ENCODE measurements at places on chromosomes 7 and 10.

GRCh38 chr7:7044806-7045205 lies 137.5 kb upstream of the C1GALT1 start:
- no peak for DNase-seq

DNA sequence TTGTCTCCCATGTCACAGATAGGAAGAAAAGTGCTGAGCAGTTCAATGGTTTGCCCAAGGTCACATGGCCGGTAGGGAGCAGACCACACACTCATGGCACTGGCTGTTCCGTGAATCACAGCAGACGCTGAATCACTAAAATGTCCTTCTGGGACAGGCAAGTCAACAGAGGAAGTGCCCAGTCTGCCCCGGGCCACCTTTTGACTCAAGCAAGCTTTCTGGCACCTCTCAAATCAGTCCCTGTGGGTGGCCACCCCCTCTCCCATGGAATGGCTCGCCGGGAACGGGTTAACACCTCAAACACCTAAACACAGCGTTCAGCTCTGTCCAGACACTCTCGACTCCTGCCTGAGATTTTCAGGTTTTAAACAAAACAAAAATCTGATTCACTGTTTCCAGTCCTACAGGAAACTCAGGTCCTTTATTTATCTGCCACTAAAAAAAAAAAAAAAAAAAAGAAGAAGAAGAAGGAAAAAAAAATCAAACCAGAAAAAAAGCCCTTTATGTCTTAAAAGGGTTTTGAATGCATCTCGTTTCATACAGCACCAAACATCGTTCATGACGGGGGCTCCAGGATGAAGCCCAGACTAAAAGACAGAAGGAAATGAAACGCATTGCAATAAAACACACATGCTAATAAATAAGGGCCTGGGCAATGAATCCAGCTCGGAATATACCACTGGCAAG lies 15.5 kb downstream of the CARD11 start:
- DNase-seq: no peak

DNA sequence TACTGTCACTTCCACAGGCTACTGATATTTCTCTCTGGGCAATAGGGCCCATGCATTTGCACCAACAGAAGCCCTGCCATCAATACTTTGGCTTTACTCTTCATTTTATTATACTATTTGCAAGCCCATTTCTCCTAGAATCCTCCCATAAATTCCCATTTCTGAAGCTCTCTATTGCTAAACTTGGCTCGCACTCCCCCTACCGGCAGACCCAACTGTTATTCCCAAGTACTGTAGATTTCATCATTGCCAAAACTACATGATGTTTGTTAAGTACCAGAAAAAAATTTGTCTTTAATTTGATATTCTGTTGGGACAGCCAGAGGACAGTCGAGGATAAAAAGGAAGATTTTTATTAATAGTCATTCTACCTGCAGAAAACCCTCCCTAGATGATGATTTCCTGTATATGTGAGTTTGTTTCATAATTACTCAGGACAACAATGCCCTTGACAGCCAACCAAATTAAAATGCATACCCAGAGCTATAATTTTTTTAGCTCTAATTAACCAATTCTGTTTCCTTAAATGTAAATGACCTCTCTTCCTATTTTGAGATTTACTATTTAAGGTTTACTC lies 298.6 kb downstream of the REEP3 start:
- peak; percentile 45 for DNase-seq

DNA sequence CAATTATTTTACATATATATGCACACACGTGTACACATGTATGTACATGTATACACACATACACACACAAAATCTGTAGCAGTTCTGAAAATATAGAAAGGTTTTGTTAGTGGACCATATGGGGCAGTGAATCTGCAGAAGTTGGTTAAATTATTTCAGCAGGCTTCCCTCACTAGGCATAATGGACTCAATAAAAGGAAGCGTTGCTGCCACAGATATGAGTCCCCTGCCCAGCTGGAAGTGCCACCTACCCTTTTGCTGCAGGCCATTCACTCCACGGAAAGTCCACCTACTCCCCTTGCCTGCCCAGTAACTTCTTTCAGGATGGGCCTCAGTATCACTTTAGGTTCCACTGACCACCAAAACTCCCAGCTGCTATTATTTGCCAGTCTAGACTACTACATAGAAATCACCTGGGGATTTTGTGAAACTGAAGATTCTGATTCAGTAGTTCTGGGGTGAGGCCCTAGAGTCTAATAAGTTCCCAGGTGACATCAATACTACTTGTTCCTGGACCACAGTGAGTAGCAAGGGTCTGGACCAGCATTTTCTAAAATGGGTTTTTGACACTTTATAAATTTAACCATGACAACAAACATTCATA lies 29.3 kb upstream of the CROT start:
- no peak for DNase-seq

- no peak for DNase-seq
Measured at GRCh38 chr10:79493806-79494205, 18.5 kb upstream of the EIF5AL1 start.

DNA sequence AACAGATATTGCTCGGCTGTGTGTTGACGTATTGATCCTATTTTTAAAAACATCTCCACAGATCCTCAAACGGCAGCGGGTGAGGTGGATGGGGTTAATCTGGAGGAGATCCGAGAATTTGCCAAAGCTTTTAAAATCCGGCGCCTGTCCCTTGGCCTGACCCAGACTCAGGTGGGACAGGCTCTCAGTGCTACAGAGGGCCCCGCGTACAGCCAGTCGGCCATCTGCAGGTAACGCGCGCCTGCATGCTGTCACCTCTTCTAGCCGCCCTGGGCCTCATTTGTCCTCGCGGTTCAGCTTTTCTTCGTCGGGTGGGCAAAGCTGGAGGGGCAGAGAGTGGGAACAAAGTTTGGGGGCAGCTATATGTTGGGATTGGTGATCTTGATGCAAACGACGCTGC lies 105.7 kb upstream of the YAE1 start:
- no peak for DNase-seq

DNA sequence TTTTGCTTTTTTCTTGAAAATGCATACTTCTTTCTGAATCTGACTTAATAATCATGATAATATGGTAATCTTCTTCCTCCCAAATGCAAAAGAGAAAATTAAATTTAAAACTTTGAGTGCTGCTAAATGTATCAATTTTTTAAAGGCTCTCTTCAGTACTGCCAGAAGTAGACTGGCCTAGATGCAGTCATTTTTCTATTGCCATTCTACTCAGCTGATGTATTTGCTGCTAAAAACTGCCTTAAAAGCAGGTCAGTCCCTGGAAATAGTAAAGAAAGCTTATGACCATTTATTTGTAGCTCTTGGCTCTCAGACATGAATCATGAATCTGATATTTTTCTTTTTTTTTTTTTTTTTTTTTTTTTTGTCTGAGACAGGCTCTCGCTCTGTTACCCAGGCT lies 28.5 kb downstream of the NAPEPLD start:
- DNase-seq: no peak

DNA sequence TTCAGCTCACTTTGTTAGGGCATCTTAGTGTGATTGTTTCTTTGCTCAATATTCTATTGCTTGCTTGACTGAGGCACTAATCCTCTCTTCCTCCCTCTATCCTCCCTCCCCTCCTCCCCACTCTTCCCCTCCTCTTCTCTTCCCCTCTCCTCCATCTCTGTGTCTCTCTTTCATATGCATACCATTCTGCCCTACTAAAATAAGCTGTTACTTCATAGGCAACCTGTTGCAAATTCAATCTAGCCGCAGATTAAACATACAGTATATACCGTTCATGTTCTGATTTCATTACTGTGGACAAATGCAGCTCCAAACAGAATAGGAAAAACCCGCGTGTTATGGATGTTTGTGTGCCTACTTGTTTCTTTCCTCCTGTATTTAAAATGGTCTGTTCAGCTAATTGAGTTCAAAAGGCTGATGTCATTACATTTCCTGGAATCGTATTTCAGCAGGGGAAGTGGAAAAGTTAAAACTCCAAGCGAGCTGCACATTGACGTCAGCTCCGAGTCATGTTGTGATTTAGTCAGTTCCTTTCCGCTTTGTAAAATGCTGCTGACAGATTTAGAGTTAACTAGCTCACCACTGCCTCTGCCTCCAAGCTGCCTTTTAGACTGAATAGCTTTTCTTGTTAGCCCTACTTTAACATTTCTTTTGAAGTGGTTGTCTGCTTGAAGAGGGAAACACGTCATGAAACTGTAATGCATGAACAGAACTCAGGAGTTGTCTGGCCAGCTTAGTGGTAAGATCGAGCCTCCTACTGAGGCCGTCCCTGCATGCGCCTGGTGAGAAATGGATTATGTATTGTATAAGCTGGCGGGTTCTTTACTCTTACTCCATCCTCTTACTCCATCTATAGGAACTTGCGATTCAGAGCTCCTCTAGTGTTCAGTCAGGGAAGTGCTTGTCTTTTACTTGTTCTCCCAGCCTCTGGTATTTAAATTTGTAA lies 69.0 kb downstream of the CREM start:
- peak; percentile 92 for DNase-seq

DNA sequence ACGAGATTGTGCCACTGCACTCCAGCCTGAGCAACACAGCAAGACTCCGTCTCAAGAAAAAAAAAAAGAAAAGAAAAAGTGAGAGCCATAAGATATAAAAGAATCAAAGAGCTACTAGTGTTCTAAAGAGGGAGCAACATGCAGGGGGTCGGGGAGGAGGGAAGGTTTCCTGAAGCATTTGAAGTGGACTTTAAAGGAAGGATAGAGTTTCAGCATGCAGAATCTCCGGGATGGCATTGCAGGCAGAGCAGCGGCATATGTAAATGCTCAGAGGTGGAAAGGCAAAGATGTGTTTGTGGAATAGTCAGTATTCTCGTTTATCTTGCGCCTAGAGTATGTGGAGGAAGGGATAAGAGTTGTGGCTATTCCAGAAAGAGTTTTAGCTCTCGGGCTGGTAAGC lies 447.6 kb upstream of the NFE2L3 start:
- DNase-seq: no peak

GRCh38 chr10:99938563-99938962 lies 71.2 kb downstream of the DNMBP start:
- DNase-seq: no peak

DNA sequence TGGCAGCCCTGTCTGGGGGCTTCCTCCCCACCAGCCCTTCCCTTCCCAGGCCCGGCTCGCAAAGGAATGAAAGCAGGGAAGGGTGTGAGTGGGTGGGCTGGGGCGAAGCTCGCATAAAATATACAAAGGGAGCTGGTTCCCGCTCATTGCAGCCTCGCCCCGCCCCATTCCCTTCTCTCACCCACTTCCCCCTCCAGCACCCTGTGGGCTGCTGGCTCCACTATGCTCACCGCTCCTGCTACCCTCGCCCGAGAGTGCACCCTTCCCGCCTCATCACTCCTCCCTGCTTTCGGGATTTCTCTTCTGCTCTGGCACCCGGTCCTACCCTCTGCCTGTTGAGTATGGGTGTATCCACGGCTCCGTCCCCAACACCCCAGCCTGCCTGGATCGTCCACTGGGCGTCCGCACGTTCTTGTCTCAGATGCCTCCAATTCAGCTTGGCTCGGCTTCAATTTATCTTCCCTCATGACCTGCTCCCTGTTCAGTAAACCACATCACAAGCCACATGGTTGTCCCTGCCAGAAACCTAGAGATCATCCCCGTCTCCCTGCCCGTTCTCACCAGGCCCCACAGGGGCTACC lies 14.4 kb upstream of the TTYH3 start:
- DNase-seq: no peak

DNA sequence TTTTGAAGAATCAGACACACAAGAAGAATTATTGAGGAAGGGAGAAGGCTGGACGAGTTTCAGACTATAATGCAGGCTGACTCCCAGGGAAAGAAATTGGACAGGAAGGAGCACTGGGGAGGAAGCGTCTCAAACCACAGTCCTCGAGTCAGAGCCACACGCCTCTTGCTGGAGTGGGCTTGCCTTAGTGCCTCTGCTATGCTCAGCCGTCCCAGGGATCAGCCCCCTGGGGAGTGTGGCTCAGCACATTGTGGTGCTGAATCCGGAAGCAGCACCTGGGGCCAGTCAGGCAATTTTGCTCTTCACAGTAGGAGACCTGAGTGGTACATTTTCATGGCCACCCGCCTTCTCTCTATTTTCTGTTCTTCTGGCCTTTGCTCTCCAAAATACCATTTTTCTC lies 67.4 kb upstream of the SLC35G1 start:
- no peak for DNase-seq

DNA sequence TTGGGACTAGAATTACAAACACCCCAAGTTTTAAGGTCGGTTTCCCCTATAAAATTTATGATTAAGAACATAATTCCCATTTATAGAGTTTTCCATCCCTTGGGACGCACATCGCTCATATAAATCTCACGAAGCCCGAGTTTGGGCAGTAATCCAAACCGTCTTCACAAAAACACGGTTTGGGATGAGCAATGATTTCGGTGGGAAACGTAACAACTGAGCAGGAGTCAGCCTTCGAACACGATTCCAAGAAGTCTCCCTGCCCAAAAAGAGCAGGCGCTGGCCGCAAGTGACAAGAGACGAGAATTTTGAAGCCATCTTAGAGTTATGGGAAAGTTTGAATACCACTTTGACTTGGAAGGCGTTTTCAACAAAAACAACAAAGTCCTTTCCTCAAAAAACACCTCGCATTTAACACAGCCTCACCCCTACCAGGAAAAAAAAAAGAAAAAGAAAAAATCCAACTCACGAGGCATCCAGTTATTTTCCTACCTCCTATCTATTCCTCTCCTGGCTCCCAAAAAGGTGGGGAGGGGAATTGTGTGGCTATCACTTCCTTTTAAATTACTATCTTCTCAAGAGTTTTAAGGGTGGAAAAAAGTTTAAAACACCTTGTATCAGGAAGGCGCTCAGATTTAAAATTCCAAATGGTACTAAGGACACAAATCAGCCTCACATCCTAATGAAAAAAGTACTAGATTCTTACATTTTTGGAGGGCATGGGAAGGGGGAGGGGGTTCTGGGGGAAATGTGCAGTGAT lies 1.6 kb downstream of the SEPHS1 start:
- DNase-seq: peak; percentile 24

DNA sequence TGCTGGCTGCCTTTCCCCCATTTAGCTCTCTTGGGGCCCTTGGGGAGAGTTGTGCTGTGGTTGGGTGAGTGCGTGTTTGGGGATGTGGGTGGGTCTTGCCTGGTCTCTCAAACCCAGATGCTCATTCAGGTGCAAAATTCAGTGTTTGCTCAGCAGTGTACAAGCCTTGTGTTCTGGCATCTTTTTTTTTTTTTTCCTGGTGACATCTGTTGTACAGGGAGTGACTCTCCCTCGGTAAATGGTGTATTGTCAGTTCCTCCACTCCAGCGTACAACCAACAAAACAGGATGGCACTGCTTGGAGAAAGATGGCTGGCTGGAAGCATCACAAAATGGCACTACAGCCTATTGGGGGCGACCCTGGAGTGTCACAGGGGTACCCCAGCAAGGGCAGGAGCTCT lies 75.5 kb downstream of the LRMDA start:
- no peak for DNase-seq

DNA sequence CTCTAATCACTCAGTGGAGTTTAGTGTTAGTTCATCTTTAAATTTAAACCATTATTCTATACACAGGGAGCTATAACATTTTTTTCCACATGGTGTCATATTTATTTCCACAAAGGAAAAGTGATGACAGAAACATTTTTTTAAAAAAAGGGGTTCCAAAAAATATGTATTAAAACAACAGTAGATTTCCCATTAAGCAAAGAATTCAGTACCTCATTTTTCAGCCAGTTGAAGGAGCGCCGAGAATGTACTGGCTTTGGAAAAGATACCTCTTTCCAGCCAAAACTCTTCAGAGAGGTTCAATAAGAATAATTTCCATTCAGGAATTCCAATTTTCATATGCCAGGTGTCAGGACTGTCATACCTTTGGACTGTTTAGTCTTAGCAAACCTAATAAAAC lies 250.5 kb upstream of the MEOX2 start:
- no peak for DNase-seq

GRCh38 chr7:32941181-32941580 lies 16.1 kb upstream of the FKBP9 start:
- no peak for DNase-seq

All from NAMALWA (cell line).